ENCODE measurements at places on chromosomes 4 and X. TPM values are rescaled to one million over a fixed set of nuclear protein-coding genes. Genes with fewer than 3 reads are reported as not detected.

Gene PRR32
- not detected for total RNA-seq

Gene BEX4
- 9.0 TPM for total RNA-seq

Gene ZNF185
- total RNA-seq = 0.97 TPM

Gene SHROOM3
- total RNA-seq = not detected

Gene GPR78
- not detected for total RNA-seq

GRCh38 chr4:30833206-30833605, 113.0 kb downstream of the PCDH7 start:
- DNase-seq = no peak

- peak; percentile 76 for DNase-seq
Measured at GRCh38 chr4:89303177-89303576, 4.4 kb downstream of the GPRIN3 start.

- no peak for DNase-seq
Measured at GRCh38 chr4:41693629-41694028, 54.9 kb downstream of the PHOX2B start.

DNA sequence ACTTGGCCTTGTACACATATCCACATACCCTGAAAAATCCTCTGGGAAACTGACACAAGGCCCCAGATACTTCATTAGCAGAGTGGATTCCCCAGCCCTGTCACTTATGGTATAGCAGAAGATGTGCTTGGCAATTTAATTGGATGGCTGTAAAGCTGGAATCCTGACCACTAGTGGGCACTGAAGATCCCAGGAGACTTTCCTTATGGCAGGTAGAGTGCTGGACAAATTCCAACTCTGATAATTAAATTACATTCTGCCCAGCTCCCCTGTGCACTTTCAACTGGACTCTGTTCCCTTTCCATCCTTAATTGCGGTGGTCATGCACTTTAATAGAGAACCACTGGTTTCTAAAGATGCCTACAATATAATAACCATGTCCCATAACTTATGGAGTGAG, 119.8 kb downstream of the DCK start:
- no peak for DNase-seq

DNA sequence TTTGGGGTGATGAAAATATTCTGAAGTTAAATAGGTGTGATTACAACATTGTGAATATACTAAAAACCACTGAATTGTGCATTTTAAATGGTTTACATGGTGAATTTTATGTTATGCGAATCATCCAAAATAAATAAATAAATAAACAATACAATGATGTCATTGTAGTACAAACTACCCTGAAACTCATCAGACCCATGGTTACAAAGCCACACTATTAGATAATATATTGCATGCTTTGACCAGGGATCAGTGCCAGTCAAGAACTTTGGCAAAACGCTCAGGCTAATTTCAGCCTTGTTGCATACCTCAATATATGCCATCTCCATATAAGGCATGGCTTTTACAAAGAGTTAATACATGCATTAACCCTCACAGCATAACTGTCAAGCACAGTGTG, 45.5 kb upstream of the XIAP start:
- DNase-seq = no peak

GRCh38 chr4:39614487-39615162, 24.0 kb downstream of the SMIM14 start:
- DNase-seq = no peak

Data from activated CD8-positive, alpha-beta T cell treated with anti-CD3 and anti-CD28 coated beads, Interleukin-2, amount 10 ng/mL, durations not matched to agents 7 days and 5 days (primary cell).